Activated CD4-positive, alpha-beta T cell treated with anti-CD3 and anti-CD28 coated beads, Interleukin-2, amount 10 ng/mL, durations not matched to agents 24 days and 14 days (primary cell): ENCODE measurements at places on chromosomes 6 and 20.

DNA sequence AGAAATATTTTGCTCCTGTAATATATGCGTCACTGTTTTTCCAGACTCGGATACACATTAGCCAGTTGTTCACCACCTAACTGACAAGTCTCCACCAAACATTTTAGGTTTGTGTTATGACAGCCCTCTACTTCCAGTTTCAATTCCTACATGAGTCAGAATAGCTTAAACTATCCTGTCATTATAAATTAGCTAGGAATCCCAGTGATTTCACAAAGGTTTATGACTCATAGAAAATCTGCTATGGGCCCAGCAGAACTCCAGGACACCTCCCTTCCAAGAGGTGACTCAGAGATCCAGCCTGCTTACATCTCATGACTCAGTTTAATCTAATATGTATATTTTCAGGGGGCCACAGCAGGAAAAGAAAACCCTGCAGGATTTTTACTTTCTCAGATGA is 17.4 kb upstream of the PLCB4 start:
- no peak overlapping the region for H3K4me3 ChIP-seq
- no peaks in the 10 kb centered on the region for H3K36me3 ChIP-seq
- H3K27ac ChIP-seq = no peak overlapping the region
- no peaks in the 10 kb centered on the region for H3K27me3 ChIP-seq

- H3K4me1 ChIP-seq = no peaks in the 10 kb centered on the region
- no peaks in the 10 kb centered on the region for H3K36me3 ChIP-seq
- peaks cover 4% of the 10 kb centered on the region for H3K27me3 ChIP-seq
- H3K4me3 ChIP-seq = no peak overlapping the region
- no peak overlapping the region for H3K27ac ChIP-seq
Observed at GRCh38 chr6:106866875-106867658, 107.5 kb downstream of the CD24 start.

GRCh38 chr20:20399531-20400500 is 31.9 kb downstream of the INSM1 start:
- no peaks in the 10 kb centered on the region for H3K27me3 ChIP-seq
- no peak overlapping the region for H3K4me3 ChIP-seq
- no peak for DNase-seq
- H3K4me1 ChIP-seq = no peaks in the 10 kb centered on the region
- no peak overlapping the region for H3K27ac ChIP-seq
- H3K36me3 ChIP-seq = no peaks in the 10 kb centered on the region

- H3K27ac ChIP-seq = peak overlapping the region; percentile 92
- H3K4me1 ChIP-seq = peaks cover 44% of the 10 kb centered on the region
- H3K27me3 ChIP-seq = no peaks in the 10 kb centered on the region
- peak overlapping the region; percentile 68 for H3K4me3 ChIP-seq
- peaks cover 10% of the 10 kb centered on the region for H3K36me3 ChIP-seq
Observed at GRCh38 chr20:63635431-63636141, 8.7 kb upstream of the GMEB2 start.

GRCh38 chr20:24672886-24673677 is 203.7 kb downstream of the SYNDIG1 start:
- DNase-seq = no peak
- H3K27me3 ChIP-seq = no peaks in the 10 kb centered on the region
- no peak overlapping the region for H3K27ac ChIP-seq
- H3K4me3 ChIP-seq = no peak overlapping the region
- H3K36me3 ChIP-seq = no peaks in the 10 kb centered on the region
- H3K4me1 ChIP-seq = no peaks in the 10 kb centered on the region

DNA sequence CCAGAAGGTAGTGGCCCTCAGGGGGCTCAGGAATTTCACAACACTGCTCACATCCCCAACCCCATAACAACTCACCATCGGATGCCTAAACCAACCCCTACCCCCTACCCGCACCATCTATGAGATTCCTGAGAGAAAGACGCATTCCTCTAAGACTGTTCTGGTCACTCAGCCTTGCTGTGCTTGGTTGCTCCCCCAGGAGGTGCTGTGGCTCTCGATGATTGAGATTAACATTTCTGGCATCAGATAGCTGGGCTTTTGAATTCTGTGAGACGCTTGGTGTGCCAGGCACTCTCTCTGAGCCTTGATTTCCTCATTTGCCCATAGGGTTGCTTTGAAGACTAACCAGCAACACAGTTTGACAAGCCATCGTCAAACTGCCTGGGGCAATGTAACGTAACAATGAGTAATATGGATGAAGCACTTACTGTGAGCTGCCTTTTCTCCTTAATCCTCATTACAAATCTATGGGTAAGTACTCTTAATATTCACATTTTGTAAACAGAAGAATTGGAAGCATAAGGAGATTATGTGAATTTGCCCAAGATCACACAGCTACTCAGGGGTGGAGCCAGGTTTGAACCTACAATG is 978 bp downstream of the WFDC6 start:
- H3K27ac ChIP-seq = no peak overlapping the region
- no peaks in the 10 kb centered on the region for H3K4me1 ChIP-seq
- no peaks in the 10 kb centered on the region for H3K36me3 ChIP-seq
- H3K4me3 ChIP-seq = no peak overlapping the region
- no peak for DNase-seq

DNA sequence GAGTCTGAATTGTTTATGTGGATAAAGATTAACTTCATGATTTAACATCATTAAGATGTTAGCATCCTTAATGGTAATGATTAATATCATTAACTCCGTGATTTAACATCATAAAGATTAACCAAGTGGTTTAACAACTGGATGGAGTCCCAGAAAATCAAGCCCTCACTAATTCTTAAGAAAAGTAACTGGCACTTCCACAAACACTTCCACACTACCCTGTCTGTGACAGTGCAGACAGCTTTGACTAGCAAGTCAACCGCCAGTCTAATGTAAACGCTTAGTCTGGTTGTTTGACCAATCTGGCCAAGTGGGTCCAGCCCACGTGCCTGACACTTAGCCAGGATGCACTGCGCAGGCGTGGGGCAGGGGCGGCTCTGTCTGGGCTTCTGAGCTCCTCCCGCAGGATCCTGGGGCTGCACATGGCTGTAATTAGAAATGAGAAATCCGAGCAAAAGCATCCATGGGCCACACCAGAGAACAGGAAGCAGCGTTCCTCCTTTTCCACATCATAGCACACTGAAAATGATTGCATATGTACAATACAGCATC is 424.2 kb downstream of the FOXA2 start:
- H3K27me3 ChIP-seq = no peaks in the 10 kb centered on the region
- H3K4me3 ChIP-seq = no peak overlapping the region
- no peaks in the 10 kb centered on the region for H3K36me3 ChIP-seq
- DNase-seq = no peak
- no peaks in the 10 kb centered on the region for H3K4me1 ChIP-seq
- H3K27ac ChIP-seq = no peak overlapping the region

- H3K27ac ChIP-seq = peak within 1 kb of the TSS; percentile 9
- H3K4me3 ChIP-seq = no peak within 1 kb of the TSS
- no peak for DNase-seq
- H3K4me1 ChIP-seq = no peaks in the 10 kb centered on the region
Observed at GRCh38 chr20:57266291-57267157, at the start of gene BMP7. TSS of gene BMP7 (minus strand) at chr20:57266641. CDS start at chr20:57266122, 519 bp downstream.
